HuH-7.5 (cell line): ENCODE measurements at places on chromosomes 7 and 10.

DNA sequence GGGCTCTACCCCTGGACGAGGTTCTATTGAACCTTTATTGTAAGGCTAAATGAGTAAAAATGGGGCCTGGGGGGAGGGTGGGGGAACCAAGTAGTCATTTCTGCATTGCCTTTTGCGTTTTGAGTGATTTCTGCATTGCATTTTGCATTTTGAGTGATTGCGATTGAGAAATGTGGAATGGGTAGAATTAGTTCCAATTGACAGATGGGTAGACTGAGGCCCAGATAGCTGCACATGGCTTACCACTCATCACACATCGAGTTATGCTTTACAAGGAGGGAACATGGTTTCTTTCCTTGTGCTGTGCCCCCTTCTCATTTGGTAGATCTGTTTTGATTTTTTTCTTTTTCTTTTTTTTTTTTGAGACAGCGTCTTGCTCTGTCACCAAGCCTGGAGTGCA, 858.7 kb downstream of the TYW1 start:
- no peak for DNase-seq

DNA sequence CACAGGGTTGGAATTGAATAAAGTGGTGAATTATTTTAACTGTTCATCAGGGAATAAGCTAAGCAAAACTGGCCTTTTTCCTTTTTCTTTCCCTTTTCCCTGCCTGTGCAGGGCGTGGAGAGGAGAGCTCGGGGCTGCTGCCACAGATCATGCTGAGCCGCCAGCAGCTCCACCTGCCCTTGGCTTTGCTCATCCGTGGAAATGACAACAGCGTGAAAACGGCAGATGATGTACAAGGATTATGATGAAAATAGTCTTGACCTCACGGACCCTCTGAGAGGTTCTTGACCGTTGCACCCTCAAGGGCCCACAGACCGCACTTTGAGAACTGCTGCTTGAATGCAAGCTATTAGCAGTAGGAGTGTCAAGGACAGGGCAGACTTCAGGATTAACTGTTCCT, 10.6 kb downstream of the PPP2R2D start:
- DNase-seq = no peak

- no peak for DNase-seq
Observed at GRCh38 chr10:61836888-61837754, 64.4 kb upstream of the ARID5B start.

DNA sequence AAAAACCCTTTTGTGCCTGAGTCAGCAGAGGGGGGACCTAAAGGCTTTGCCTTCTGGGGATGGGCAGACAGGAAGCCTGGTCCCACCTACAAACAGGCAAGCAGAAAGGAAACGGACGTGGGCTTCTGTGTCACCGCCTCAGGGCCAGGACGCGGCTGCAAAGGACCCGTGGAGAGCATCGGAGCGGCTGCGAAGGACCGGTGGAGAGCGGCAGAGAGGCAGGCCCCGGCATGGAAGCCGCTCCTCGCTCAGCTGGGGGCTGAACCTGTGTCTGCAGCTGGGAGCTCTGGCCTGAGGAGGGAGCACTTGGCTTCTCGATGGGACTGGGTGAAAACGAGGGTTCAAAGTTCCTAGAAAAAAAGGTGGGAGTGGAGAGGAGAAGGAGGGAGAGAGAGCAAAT, 125.4 kb upstream of the PPP2R2D start:
- DNase-seq = no peak

- no peak for DNase-seq
Observed at GRCh38 chr10:76911184-76911583, 726.4 kb downstream of the KCNMA1 start.

- DNase-seq = no peak
Observed at GRCh38 chr10:125052146-125052545, 108.2 kb downstream of the CTBP2 start.
